Left lung (tissue), 14 donors: ENCODE measurements at places on chromosomes 3 and 15. TPM values are rescaled to one million over a fixed set of nuclear protein-coding genes. Genes with fewer than 3 reads are reported as not detected.

LPP gene
- total RNA-seq = 160 TPM

AGBL1 gene
- total RNA-seq = 0.32 TPM

RYR3 gene
- total RNA-seq = 0.24 TPM

CADM2 gene
- 0.16 TPM for total RNA-seq

ISL2 gene
- total RNA-seq = 0.17 TPM

GOLGA8O gene
- total RNA-seq = 1.2 TPM

DNA sequence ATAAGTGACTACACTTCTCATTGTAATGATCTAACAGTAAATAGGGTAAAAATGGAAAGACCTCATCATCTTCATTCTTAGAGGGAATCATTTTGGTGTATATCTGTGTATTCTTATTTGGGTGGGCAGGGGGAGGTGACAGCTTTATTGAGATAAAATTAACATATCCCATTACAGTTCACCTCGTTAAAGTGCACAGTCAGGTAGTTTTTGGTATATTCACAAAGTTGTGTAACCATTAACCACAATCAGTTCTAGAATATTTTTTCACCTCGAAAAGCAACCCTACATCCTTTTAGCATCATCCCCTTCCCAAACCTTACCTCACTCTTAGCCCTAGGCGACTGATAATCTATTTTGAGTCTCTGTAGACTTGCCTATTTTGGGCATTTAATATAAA lies 8.1 kb downstream of the PIAS1 start:
- no peak for DNase-seq

DNA sequence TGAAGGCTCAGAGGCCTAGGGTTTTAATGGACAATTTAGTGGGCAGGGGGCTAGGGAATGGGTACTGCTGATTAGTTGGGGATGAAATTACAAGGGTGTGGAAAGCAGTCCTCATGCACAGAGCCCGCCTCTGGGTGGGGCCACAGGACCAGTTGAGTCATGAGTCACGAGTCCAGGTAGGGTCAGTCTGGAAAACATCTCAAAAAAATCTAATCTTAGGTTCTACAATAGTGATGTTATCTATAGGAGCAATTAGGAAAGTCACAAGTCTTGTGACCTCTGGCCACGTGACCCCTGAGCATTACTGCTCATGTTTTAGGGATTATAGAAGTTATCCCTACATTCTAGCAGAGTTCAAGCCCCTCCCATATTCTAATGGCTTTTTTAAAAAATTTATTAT lies 18.6 kb upstream of the IREB2 start:
- no peak for DNase-seq

DNA sequence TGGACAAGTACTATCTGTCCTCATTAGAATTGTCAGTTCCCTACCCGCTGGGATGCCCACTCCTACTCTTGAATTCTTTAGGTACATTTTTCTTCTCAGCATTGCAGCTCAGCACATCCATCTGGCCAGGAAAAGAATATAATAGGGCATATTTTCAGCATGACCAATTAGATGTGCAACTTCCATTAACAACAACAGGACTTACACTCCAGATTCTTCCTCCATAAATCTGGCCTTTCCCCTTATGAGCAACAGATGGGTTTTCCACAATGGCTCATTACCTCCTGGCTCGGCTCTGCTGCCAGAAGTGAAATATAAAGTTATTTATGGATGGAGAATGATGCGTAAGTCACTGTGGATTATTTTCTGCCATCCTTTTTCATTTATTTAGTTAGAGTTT lies 443.8 kb upstream of the TGFBR2 start:
- no peak for DNase-seq

DNA sequence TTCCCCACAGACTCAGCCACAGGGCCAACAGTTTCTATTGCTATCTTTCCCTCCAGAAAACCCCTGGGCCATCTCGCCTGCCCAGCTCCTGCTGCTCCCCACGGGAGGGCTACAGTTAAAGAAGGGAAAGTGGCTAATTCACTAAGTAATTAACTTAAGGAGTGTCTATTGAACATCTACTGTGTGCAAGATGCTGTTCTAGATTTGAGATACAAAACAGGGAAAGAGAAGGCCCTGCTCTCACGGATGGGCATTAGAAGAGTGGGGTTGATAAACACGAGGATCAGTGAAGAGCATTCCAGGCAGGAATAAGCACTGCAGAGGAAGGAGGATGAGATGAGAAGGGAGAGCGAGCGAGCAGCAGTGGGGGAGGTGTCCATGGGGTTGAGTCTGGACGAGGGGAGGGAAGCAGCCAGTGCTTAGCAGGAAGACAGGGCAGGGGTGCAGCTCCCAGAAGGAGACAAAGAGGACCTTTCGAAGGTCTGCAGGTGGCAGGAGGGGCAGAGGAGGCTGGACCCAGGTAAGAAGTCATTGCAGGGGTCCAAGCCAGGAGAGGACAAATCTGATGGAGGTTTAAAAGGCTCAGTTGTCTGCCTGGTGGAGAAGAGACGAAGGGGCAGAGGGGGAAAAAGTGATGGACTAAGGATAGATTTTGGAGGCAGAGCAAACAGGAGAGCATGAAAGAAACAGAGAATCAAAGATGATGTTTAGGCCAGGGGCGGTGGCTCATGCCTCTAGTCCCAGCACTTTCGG lies 64.7 kb downstream of the KLF15 start:
- no peak for DNase-seq

- no peak for DNase-seq
Measured at GRCh38 chr15:34297059-34297458, 40.5 kb downstream of the SLC12A6 start.

GRCh38 chr3:171524921-171525310 lies 64.7 kb upstream of the TNIK start:
- DNase-seq = no peak

- no peak for DNase-seq
Measured at GRCh38 chr15:96366526-96366877, 36.0 kb downstream of the NR2F2 start.

- DNase-seq = no peak
Measured at GRCh38 chr3:158532099-158532734, 38.8 kb upstream of the MLF1 start.

DNA sequence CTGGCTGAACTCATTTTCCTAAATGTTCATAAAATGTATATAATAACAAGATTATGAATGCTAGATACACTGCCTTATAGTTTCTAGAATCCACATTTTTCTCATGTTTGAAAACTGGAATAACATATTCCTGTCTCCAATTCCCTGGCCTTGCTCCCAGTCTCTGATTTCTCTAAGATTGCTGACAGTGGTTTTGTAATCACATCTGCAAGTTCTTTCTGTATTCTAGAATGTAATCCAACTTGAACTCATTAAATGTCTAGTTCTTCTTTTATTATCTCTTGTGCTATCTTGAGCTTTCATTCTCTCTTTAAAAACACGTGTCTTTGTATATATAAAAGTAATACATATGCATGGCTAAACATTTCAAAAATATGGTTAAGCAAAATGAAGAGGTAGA lies 215.2 kb upstream of the ADAMTS9 start:
- no peak for DNase-seq

DNA sequence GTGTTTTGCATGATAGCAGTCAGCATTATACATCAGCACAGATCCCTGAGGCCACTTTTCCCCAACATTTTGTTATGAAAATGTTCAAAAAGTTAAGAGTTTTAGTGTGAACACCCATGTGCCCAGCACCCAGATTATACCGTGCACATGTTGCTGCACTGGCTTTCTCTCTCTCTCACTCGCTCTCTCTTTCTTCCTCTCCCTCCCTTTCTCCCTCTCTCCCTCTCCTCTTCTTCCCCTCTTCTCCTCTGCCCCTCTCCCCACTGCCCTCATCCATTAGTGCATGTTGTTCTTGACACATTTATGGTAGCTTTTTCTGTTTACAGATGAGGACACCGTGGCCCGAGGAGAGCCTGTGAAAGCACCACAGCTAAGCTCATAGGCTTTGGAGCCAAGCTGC lies 7.3 kb downstream of the FGD5 start:
- DNase-seq = no peak

- DNase-seq = no peak
Measured at GRCh38 chr15:39584266-39584659, 3.4 kb downstream of the THBS1 start.
